ENCODE measurements at places on chromosomes 4 and X.
A peak's percentile ranks its signal among the peaks of the same experiment; 100 is the strongest.

GRCh38 chrX:68659786-68660185, 12.3 kb downstream of the STARD8 start:
- no peak for DNase-seq

GRCh38 chr4:106450249-106450648, 81.7 kb upstream of the GIMD1 start:
- no peak for DNase-seq

DNA sequence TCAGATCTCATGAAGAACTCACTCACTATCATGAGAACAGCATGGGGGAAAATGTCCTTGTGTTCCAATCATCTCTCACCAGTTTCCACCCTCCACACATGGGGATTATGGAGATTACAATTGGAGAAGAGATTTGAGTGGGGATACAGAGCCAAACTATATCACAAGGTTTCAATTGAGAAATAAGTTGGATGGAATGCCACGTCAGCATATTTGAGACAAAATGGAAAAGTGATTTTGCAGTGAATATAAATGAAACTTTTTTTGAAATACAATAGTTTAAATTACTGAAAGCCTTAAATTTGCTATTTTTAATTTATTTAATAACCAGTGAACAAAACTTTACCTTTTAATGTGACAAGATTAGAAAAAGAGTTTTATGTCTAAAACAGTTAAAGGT, 494.1 kb downstream of the PRR32 start:
- no peak for DNase-seq

- DNase-seq = no peak
Measured at GRCh38 chrX:134642386-134642785, 15.9 kb downstream of the PLAC1 start.

DNA sequence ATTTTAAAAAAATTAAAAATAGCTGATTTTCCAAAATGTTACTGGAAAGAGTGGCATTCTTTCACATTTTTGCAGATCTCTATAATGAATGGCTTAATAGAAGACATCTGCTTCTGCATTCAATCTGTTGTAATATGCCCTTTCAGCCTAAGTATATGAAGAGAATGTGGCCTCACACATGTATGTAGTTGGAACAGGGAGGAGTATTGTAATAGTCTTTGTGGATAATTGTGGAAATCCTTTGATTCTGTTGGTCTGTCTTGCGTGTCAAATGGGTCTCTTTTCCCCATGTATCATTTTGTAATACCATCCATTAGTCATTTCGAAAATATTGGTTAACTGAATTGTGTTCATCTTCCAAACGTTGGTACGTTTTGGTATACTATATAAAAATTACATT, 11.6 kb downstream of the TXLNG start:
- DNase-seq = no peak

DNA sequence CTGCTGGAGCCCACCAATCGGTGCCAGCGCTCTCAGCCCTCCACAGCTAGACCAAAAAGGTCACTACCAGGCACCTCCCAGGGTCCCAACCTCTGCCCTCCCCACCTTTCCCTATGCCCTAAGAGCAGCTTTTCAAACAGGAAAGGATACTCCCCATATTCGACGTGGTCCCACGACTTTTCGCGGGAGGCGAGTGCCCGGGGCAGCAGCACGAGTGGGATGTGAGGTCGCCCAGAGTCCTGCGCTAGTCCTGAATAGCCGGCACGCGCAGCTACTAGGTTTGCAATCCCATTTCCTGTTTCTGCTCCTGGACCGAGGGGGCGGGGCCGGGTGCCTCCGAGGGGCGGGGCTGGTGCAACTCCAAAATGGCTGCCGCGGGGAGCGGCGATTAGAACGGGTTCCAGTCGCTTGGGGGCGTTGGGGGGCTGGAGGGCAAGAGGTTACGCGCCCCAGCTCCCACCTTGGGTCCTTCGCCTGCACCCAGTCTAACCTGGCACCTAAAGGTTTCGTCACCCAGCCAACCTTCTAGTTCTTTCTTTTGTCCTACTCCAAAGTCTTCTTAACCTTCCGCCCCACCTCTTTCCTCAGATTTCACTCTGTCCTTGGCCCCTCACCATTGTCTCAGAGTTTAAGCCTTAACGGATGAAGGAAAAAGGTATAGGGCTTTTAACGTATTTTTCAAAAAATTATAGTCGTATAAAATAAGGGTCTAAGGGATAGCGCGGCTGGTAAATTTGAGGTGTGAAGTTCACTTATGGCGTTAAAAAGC, 85.0 kb upstream of the TENT5D start:
- no peak for DNase-seq

GRCh38 chr4:54367059-54367458, 138.0 kb downstream of the PDGFRA start:
- DNase-seq = no peak

GRCh38 chr4:147378780-147379179, 102.1 kb upstream of the EDNRA start:
- no peak for DNase-seq

- no peak for DNase-seq
Measured at GRCh38 chr4:46249516-46249915, 125.7 kb upstream of the GABRG1 start.

DNA sequence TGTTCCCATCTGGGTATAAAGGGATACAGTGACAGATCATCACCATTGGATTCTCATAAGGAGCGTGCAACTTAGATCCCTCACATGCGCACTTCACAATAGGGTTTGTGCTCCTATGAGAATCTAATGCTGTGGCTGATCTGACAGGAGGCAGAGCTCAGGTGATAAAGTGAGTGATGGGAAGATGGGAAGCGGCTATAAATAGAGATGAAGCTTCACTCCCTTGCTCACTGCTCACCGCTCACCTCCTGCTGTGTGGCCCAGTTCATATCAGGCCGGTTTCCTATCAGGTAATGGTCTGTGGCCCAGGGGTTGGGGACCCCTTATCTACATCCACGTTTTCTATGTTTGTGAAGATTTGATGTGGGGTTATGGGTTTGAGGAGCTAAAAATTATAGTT, 43.7 kb downstream of the FAT4 start:
- no peak for DNase-seq

- DNase-seq = no peak
Measured at GRCh38 chr4:165194368-165194767, 13.0 kb upstream of the KLHL2 start.

- peak; percentile 3 for DNase-seq
Measured at GRCh38 chrX:108091878-108092291, 307 bp downstream of the ATG4A start.

- DNase-seq = no peak
Measured at GRCh38 chr4:85828027-85828890, 353.3 kb downstream of the ARHGAP24 start.

DNA sequence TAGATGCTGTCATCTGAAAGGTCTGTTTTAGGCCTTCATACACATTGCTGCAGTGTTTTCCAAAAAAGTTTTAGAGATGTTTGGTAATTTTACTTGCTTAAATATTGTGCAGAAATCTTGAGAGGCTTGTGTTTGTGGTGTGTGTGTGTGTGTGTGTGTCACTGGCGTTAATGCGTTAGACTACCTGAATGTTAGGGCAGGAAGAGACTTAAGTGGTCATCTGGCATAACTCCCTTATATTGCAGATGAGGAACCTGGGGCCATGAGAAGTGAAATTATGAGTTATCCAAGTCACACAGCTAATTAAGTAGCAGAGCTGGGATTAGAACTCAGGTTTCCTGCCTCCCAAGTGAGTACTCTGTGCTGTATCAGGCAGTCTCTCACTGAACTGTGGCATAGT, 1.4 kb downstream of the LSM6 start:
- DNase-seq = no peak

DNA sequence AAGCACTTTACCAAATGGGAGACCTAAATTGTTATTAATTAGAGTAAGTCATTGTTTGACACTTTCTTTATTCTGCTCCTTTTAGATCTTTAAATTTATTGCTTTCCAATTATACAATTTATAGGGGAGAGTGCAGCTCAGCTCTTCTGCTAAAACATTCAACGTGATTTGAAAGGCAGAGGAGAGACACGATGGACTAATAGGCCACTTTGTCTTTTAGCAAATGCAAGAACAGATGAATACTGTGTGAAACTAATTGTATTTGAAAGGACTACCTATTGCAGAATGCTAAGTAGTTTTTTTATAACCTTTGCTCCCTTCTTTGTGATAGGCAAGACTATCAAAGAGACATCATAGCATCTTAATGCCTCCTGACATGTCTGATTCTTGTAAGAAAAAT, 320.4 kb upstream of the KLF3 start:
- no peak for DNase-seq

DNA sequence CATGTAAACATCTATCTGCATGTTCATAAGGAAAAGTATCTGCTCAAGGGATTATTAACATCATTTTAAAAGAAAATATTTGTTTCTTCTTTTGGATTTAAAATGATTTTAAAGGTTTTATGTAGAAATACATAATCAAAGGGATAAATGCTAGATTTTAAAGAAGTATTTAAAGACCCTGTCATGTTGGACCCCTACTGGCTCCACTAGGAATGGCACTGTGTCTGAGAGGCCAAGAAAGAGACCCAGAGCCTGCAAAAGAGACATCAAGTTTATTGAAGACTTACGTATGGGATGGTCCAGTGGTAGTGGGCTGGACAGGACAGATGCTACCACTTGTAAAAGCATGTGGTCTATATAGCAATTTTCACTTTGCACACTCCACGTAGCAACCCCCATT, 78.7 kb upstream of the PCDH18 start:
- DNase-seq = no peak

- no peak for DNase-seq
Measured at GRCh38 chr4:105389167-105389566, 84.7 kb downstream of the PPA2 start.

DNA sequence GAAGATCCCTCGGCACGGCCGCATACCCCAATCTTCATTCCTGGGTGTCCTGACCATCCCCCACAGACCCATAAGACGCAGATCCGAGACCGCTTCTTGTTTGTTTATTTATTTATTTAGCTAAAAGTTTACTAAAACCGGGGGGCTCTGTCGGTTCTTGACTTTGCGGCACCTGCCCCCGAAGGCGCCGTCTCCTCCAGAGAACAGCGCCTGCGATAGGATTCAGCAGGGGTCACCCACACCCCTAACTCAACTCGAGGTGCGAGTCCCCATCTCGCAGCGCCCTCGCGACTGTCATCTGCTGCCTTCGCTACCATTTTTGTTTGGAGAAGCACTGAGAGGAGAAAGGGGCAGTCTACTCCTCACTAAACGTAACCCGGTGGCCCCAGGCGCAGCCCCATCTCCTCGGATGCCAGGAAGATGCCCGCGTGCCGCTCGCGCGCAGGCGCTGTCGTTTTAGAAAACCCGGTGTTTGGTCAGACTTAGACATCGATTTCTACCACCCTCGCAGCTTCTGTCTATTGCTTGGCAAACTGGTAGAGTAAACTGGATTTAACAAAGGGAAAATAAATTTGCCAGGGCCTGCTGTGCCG, 18.9 kb upstream of the GPR101 start:
- DNase-seq = no peak

DNA sequence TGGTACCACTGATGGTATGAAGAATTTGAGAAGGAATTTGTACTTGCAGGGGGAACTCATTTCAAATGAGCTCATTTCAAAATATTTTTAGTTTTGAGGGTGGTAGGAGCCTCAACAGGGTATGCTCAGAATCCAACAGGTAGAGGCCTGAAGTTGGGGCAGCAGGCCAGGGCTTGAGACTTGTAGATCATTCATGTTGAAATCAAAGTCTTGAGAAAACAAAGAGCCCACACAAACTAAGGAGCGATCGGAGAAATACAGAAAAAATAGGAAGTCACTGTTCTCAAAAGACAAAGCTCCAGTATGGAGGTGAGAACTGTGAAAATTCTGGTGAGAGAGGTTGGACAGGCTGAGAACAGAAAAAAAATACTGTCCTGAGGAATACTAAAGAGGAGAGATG, 979 bp upstream of the SLC9A6 start:
- DNase-seq = no peak

- DNase-seq = peak; percentile 60
Measured at GRCh38 chr4:112327965-112328733, 31.0 kb downstream of the ALPK1 start.

- no peak for DNase-seq
Measured at GRCh38 chrX:28920153-28920943, 333.1 kb downstream of the IL1RAPL1 start.
